Hypothalamus (tissue), 51 donors: ENCODE measurements at places on chromosomes 1 and 21.

GRCh38 chr21:44677881-44678280 is 4.1 kb downstream of the KRTAP12-1 start:
- DNase-seq, result no peak

DNA sequence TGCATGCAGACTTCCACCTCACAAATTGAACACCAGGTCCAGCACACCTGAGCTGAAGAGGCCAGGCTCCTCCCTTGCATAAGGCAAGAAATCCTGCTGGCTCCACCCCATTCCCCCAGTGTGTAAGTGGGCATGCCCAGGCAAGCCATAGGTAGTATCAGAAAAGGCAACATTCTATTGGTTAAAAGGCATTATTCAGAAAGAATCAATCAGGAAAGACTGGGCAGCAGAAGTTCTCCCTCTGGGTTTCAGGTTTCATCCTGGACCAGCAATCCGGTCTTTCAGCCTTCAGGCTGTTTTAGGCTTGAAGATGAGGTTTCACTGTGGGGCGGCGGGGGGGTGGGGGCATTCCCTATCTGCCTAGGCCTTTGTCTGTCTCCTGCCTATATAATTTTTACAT is 42.0 kb upstream of the LHX8 start:
- no peak for DNase-seq

DNA sequence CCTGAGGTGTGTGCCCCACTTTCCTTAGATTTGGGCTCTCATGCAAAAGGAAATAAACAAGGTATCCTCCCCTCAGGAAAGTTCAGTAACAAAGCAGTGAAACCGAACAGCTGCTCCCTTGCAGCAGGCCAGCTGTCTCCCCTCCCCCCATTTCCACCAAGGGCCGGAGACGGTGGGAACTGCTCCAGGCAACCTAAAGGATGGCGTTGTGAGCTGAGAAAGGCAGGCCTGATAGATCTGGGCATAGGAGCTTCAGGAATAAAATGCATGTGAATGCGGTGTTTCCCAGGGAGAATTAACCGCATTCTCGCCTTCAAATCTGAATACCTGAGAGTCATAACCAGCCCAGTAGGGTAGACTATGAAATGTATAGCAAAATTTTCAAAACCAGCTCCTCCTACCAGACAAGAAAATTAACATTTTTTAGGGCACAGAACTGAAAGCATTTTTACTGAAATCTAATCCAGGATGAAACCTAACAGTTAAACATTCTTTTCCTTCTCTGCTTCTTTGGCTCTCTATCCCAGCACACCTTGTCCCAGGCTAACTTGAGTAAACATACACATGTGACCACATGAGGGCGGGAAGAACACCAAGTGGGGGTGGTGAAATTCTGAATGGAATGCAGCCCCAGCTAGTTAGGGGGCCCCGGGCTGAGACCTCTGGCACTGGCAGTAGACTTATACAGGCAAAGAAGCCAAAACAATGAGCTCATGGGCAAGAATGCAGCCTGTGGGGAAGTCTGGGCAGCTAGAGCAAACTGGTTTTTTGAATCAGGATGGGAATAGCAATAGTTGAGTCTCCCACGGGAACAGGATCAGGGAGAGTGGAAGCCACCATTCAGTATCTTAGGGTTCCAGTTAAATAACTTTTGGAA is 11.5 kb downstream of the MCL1 start:
- peak; percentile 62 for DNase-seq

DNA sequence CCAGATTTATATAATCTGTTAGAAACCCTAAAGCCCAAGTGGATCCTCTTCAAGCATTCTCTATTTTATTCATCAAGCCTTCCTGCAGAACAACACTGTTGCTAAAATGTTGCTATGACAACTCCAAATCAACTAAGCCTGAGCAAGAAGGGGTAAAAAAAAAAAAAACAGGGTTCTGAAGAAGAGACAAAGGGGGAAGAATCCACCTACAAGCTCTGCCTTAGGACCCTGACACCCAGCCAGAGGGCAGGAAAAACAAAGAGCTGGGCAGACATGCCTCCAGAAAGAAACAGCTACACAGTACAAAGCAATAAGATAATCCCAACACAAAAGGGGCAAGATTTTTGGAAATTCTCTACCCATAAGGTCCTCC is 1.3 kb downstream of the USF1 start:
- no peak for DNase-seq

DNA sequence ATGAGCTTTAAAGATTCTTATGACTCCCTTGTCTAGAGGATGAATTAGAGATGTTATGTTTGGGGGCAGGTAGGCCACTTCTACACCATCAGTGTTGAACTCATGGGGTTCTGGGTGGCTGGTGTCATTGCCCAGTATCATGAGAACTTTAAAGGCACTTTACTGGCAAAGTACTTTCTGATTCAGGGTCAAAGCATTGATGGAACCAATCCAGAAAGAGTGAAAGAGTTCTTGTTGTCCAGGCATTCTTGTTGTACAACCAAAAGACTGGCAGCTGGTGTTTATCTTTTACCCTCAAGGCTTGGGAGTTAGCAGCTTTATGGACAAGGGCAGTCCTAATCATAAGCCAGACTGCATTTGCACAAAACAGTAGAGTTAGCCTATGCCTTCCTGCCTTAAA is 673.0 kb downstream of the USP25 start:
- DNase-seq, result no peak

GRCh38 chr1:230071316-230071715 is 4.3 kb downstream of the GALNT2 start:
- DNase-seq, result no peak

DNA sequence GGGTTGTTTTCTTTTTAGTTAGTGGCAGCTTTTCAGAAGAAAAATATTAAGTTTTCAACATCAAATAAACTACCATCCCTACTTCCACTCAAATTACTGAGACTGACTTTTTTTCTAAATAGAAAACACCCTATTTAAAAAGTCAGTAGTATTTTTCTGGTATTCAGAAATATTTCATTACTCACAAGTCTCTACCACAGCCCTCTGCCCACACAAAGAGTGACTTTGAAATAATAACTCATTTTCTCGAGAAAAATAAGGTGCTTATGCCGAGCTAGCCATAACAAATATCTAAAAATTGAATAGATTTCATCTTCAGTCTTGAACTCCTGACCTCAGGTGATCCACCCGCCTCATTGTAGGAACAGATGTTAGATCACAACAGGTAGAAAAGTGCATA is 41.8 kb upstream of the USP25 start:
- DNase-seq, result no peak

DNA sequence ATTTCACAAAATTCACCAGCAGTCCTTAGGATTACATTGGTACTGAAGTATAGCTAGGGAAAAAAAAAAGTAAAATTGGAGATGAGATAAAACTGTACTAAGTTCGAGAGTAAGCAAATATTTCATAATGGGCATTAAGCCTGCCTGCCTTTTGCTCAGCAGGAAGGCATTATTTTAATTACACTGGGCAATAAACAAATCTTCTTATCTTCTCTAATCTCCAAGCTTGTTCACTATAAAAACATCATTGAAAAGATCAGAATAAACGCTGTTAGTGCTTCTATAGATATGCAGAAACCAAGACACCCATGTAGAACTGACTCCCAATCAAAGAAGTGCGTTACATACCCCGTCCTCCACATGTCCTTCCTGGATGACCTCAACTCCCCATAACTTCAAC is 174.2 kb upstream of the CHODL start:
- no peak for DNase-seq

DNA sequence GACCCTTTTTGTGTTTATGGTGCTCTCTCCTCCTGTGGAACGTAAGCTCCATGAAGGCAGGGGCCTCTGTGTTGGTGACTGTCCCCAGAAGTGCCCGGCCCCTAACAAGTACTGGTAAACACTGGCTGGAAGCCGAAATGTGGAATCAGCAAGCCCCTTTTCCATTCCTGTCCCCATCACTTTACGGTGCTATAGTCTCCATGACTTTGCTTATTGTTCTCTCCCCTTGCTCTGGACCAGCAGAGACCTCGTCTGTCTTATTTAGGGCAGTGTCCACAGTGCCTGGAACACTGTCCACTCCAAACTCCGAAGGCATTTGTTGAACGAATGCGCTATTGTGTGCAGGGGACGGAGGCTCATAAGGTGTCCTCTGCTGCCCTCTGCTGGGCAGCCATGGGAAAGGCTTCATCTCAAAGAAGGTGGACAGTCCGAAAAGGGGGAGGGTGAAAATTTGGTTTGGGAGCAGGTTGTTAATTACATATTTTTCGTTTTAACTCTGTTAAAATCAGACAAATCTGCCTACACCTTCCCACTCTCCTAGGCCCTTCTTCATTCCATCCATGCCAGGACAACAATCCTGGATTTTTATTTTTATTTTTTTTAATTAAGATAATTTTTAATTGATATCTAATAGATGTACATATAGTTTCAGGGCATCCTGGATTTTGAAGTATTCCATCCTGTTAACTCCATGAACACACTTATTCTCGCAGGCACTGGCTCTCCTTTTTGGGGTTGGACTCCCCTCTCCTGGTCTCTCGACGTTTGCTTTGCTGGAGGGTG is 115.6 kb downstream of the PGBD5 start:
- peak; percentile 80 for DNase-seq

DNA sequence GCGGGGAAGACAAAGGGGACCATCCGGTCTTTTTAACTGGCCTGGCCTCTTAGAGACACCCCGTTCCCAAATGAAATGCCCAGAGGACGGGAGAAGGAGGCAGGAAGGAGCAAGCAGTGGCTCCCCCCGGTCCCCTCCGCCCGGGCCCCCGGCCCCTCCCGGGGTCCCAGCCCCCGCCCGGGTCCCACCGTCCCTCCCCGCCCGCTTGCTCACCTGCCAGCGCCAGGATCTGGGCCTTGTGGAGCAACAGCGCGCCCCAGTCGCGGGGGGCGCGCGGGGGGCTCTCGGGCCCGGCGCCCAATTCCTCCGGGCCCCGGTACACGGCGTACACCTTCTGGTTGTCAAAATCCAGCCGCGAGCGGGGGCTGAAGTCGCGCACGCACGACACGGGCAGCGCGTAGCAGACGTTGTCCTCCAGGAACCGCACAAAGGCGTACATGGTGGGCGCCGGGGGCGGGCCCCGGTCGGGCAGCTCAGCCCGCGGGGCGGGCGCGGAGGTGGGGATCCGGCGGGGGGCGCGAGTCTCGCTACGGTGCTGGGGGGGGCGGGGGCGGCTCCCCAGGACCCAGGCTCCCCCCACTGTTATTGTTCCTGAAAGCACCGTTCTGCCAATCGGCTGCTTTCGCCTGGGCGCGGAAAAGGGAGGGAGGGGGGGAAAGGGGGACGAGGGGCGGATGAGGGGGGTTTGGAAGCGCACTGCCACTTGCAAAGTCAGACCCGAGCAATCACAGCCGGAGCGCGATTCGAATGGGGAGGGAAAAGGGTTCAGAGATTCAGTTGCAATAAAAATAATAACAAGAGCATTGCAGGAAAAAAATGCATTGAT is at the start of gene BEND5:
BEND5 (minus strand) TSS at position 499 of the 826 bp plus-strand sequence; CDS start at position 439, 60 bp downstream.
- DNase-seq, result no peak

DNA sequence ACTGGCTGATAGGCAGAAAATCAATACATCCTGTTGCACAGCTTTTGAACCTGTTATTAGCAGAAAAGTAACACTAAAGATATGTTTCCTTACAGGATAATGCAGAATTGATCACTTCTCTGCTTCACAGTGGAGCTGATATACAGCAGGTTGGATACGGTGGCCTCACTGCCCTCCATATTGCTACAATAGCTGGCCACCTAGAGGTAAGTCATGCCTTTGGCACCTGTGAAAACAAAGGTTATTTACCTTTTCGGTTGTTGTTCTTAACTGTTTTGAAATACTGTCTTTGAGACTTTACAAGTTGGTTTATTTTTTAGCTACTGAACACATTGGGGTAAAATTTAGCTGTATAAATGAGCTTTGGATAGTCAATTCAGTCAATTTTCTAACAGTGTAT is 36.3 kb downstream of the TNNI3K start:
- DNase-seq, result no peak

DNA sequence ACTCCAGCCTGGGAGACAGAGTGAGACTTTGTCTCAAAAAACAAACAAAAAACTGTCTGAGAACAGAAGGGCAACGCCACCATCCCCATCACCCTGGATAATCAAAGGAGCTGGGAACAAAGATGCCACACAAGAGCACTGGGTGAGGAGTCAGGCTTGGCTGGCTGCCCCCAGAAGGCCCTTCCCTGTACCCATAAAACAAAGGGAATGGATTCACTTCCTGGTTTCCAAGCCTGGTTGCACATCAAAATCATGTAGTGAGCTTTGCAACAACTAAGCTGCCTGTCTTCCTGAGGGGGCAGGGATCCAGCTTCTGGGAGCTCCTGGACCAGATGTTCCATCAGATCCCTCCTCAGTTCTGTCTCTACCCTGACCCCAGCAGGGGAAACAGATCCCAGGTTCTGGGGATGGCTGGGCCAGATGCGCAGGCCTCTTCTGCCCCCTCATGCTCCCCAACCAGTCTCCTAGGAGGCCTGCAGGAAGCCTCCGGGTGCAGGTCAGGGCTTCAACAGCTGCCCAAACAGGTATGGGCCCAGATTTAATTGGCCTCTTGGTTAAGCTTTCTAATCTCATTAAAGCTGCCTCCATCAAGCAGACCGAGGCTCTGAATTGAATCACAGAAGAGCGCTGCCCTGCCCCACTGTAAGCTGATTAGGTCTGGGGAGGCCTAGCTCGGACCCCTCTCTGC is 97.8 kb downstream of the MRPL37 start:
- peak; percentile 66 for DNase-seq

DNA sequence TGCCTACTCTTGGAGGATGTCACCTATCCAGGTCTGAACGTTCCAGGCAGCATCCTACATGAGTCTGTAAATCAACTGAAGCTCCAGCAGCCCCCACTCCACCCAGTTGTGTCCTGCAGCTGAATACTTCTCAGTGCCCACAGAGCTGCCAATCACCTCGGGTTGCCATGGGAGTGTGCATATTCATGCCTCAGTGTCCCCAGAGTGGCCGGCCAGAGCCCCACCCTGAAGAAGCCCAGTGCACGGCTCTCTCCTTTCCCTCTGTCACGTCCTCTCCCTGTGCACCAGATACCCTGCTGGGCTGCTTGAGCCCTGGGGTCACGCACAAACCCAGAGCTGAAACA is 16.1 kb upstream of the GSTM4 start:
- no peak for DNase-seq

GRCh38 chr1:215201283-215201682 is 118.7 kb downstream of the KCNK2 start:
- no peak for DNase-seq

DNA sequence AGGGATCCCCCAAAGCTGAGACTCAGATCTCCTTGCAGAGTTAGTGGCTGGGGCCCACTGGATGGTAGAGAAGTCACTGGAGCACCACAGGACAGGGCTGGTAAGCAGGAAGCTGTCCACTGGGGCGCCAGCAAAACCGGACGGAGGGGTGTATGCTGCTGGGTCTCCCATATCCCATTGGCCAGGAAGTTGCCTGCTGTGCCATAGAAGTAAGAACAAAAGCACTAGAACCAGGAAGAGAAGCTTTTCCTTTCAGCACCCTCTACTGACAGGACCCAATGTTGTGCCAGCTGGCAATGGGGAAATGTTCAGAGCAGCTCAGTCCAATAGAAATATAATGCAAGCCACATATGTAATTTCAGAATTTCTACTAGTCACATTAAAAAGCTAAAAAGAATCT is 146.6 kb downstream of the SPATA46 start:
- DNase-seq, result peak; percentile 14

DNA sequence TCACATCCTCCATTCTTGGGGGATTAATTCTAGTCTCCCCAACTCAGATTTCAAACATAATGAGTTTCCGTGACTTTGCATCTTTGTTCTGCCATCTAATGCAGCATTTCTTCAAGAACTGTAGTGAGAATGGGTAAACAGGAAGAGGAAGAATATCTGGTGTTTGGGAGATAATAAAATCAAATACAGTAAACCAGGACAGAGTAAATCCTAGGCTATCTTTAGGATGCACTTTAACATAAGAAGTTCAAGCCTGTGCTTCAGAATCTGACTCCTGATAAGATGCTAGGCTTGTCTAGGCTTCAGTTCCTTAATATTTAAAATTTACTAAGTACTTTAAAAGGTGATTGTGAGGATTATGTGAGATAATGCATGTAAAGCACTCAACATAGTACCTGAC is 27.9 kb downstream of the PATJ start:
- DNase-seq, result no peak
